Activated CD4-positive, alpha-beta T cell treated with anti-CD3 and anti-CD28 coated beads for 1 hour (primary cell): ENCODE measurements at places on chromosomes 4 and X.

DNA sequence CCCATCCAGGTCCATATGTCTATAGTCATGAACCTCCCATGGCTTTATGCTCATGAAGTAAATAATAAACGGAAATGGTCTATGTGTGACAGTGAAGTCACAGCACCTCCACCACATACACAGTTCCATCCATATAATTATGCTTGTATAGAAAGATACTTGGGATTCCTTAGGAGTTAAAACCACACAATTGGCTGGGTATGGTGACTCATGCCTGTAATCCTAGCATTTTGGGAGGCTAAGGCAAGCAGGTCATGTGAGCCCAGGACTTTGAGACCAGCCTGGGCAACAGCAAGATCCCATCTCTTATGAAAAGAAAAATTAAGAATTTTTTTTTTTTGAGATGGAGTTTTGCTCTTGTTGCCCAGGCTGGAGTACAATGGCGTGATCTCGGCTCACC lies 55.6 kb upstream of the RBM47 start:
- DNase-seq = no peak

DNA sequence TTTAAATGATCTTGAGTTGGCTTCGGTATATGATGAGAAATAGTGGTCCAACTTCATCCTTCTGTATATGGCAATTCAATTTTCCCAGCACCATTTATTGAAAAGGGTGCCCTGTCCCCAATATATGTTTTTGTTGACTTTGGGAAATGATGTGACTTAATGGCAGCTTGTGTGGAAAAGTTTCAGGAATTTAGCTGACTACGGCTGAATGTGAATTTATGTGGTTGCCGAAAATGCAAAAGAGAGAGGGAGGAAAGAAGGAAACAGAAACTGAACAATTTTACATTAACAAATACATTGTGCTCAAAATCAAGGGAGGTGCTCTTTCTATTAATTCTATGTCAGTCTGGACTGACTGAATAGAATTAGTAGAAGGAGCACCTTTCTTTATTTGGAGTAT lies 101.8 kb upstream of the CYSLTR1 start:
- DNase-seq = no peak

DNA sequence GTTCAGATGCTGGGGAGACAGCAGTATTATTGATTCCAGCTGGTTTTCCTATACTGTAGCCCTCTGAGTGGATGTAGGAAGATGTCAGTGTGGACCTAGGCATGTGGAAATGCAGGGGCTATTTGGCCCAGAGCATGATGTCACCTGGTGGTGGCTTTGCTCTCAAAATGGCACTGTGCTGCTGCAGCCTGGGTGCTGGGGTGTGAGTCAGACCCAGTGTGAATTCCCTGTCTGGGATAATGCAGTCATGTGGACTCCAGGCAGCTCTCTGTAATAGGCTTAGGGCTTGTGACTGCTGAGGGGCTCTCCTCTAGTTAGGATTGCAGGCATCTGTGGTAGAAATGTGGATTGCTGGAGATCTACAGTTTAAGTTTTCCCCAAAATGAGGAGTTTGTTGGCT lies 70.7 kb downstream of the DCAF8L2 start:
- no peak for DNase-seq

- DNase-seq = no peak
These were observed 271.0 kb downstream of the ARHGAP24 start for GRCh38 chr4:85745939-85746338.

- no peak for DNase-seq
These were observed 22.8 kb downstream of the CTBP1 start for GRCh38 chr4:1226144-1226481.

DNA sequence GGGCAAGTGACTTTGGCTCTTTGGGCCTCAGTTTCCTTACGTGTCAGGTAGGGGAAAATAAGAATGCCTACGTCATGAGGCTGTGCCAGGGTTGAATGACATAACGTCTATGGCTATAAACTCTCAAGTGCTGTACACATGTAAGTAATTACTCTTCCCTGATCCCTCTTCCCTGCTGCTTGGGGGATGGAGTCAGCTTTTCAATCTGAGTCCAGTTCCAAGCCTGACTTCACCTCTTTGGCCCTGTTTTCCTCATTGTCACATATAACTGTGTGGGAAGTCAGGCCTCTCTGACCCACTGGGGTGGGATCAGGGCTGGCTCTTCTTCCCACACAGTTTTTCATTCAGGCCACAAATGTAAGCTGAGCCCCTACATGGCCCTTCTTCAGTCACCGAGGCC lies 11.4 kb upstream of the CITED1 start:
- DNase-seq = no peak

DNA sequence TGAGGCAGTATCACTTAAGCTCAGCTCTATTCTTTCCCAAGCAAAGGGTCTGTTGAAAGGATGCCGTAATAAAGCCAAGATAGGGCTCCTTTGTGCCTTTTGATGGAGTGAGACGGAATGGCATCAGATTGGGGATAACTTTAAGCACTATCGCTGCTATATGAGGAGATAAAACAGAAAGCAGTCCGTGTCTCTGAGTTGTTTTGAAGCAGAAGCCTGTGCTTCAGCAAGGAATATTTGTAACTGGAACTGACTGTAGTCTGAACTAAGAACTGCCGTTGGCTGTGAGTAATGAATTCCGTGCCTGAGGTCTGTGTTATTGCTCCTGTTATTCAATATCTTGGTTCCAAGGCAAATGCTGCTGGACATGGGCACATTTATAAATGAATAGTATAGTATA lies 297.4 kb downstream of the ANKRD50 start:
- no peak for DNase-seq

GRCh38 chrX:43456906-43457305 lies 199.2 kb upstream of the MAOA start:
- no peak for DNase-seq

DNA sequence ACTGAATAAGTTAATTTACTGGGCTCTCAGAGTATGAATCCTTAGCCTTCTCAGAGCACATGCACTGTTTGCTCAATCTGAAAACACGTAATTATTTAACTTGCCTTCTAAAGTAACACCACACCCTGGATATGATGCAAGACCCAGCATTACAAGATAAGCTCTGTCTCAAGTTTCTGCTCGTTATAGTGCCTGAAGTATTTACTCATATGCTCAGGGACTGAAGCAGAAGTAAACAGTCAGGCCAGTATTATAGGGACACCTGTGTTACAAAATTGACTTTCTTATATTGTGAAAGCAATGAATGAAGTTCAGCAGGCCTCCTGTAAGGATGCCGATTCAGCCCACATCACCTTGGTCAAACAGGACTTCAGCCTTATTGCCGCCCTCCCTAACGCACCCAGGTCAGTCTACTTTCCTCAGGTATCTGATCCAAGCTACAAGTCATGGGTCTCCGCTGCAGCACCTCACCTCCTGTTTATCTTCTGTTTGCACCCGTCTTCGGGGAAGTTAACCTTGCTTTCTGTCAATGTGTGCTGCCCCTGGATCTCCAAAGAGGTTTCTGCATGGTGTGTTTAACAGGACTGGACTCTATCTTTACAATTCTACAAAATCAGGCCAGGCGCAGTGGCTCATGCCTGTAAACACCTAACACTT lies 42.8 kb upstream of the KLF3 start:
- no peak for DNase-seq

DNA sequence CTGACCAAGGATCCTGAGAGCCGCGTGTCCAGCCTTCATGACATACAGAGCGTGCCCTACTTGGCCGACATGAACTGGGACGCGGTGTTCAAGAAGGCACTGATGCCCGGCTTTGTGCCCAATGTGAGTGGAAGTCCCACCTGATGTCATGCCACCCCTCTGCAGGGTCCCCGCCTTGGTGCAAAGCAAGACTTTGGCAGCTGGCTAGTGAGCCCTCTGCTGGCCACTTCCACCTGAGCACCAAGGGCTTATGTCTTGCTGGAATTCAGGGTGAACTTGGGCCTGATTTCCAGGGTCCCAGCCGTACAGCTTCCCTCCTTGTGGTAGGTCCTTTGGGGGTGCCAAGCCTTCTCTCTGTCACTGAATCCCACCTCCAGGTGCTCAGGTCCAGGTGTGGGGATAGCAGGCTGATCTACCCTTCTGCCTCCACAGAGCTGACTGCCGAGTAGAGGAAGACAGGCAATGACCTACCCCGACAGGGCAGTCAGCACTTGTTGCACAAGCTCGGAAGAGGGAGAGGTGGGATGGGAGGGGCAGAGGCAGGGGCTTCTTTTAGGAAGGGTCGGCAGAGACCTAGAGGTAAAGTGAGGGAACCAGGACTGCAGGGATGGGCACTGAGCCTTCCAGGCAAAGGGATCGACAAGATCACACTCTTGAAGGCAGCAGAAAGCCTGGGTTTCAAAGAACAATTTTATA lies 248.1 kb downstream of the EVC2 start:
- no peak for DNase-seq

GRCh38 chr4:93313197-93313596 lies 515.4 kb upstream of the ATOH1 start:
- no peak for DNase-seq

GRCh38 chrX:41490446-41490845 lies 43.3 kb downstream of the NYX start:
- no peak for DNase-seq

- DNase-seq = no peak
These were observed 45.1 kb upstream of the CDX4 start for GRCh38 chrX:73401591-73402266.

- DNase-seq = no peak
These were observed 362.0 kb upstream of the AMOT start for GRCh38 chrX:113202601-113203000.

DNA sequence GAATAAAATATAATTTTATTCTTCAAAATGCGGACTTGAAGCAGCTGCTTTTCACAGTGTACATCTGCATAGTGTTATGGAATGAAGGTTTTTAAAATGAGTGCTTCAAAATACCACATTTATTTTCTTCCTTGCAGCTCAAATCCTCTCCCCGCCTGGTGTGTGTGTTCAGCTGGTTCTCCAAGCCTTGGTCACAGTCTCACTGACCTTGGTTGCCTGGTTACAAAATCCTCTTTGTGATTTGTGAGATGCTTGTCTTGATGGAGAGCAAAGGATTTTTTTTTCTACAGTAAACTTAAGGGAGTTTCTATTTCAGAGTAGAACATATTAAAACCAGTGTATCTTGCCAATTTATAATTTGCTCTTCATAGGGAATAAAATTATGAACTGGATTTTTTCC lies 139.2 kb downstream of the PCDH18 start:
- DNase-seq = no peak
